T-helper 2 cell (primary cell): ENCODE measurements at places on chromosomes 2 and 18.

DNA sequence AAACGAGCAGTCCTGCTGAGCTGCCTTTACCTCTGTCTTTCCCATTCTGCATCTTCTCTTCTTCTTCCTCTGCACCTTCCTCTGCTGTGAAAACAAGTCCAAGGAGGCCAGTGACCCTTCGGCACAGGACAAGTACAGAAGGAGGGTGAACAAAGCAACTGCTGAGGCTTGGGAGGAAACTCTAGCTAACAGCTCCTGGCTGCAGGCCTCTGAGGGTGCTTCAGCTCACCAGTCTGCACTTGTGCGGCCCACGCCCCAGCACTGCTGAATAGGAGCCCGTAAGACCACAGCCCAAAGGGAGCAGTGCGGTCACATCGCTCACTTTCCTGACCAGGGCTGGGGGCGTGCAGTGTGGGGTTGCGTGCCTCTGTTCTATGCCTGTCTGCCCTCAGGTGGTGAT lies 42.1 kb upstream of the DNMT3A start:
- DNase-seq = no peak

GRCh38 chr2:222993920-222994650 lies 57.9 kb upstream of the KCNE4 start:
- no peak for DNase-seq

DNA sequence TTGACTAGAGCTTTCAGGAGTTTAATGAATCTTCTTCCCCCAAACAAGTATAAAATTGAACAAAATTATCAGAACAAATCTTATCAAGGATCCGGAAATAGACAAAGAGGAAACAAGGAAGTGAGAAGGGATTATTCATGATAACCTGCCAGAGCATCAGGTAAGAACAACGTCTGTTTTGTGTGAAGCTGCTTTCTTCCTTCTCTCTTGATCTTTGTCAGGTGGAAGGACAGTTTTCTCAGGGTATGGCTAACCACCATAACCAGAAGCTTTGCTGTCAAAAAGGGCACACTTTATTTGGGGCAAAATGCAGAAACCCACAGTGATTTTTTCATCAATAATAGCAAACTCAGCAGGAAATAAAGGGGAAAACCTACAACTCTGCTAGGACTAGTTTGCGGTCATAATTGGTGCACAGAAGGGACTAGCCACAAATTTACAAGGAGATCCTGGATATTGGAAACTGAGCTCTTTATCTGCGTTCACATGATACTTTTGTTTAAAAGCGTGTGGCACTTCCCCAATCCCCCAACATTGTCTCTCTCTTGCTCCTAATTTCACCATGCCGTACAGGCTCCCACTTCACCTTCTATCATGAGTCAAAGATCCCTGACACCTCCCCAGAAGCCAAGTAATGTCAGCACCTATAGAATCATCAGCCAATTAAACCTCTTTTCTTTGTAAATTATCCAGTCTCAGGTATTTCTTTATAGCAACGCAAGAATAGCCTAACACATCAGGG lies 124.2 kb downstream of the FSIP2 start:
- no peak for DNase-seq

- no peak for DNase-seq
Observed at GRCh38 chr2:15511686-15512085, 49.4 kb downstream of the NBAS start.

- DNase-seq = peak; percentile 59
Observed at GRCh38 chr2:47905386-47906156, 727 bp downstream of the FBXO11 start.

GRCh38 chr2:170073288-170073687 lies 104.7 kb upstream of the MYO3B start:
- DNase-seq = no peak

GRCh38 chr2:173282795-173283545 lies 71.7 kb upstream of the CDCA7 start:
- DNase-seq = no peak

DNA sequence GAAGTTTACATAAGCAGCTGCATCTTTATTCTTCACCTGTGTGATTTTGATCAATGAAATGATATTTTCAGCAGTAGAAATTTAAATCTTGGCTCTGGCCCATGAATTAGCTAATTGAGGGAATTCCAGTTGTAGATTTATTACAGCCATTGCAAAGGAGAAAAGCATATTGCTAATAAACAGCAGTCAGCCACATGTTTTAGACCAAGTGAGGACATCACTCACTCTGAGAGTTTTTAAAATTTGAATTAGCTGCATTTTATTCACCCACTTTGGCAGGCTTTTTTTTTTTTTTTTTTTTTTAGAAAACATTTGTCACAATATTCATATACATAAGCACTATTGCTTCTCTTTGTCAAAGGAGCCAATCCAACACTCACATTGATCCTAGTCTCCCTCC lies 479.4 kb upstream of the VRK2 start:
- DNase-seq = no peak

DNA sequence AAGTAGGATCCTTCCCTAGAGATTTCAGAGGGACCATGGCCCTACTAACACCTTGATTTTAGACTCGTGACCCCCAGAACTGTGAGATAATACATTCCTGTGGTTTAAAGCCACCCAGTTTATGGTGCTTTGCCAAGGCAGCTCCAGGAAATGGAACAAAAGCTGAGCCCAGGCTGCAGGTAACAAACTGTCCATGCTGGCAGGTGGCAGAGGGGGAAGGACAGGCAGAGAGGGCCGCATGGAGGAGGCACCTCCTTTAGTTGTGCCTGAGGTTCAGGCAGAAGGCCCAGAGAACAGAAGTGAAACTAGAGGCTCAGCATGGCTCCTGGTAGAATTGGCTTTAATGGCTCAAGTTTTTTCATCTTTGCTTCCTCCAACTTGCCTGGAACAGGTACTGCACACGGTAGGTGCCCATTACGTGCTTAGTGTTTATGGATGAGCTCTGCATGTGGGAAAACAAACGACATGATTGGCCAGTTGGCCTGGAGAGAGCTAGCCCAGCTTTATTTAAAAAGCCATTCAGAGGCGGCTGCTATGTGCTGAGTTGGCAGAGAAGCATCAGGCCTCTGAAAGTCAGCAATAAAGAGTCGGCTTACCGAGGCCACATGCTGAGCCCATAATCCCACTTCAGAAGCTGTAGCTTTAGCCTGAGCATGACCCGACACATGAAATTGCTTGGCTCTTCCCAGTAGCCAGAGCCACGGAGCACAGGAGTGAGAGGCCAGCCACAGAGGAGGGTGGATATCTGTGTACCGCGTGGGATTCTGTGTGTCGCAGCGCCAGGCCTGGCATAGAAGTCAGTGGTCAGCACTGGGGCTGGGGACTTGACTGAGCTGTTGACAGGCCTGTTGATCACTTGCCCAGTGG lies 36.5 kb downstream of the HS1BP3 start:
- no peak for DNase-seq
